ENCODE measurements at places on chromosomes 1 and 21.

DNA sequence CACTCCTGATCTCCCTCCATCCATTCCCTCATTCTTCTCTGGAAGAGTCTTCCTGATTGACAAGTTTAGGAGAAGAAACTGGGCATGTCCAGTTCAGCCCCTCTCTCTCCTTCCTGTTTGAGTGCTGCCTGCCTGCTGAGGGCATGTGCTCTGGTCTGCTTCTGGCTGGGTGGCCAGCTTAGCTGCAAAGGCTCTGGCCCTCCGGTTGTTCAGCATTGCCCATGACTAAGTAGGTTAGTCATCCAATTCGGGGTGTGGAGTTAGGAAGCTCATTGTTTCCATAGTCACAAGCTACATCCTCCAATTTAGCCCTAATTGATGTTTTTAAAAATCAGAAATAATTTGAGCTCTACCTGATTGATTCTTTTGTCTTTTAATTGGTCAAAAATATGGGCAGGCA is 25.6 kb upstream of the PLA2G2E start:
- DNase-seq, result no peak

DNA sequence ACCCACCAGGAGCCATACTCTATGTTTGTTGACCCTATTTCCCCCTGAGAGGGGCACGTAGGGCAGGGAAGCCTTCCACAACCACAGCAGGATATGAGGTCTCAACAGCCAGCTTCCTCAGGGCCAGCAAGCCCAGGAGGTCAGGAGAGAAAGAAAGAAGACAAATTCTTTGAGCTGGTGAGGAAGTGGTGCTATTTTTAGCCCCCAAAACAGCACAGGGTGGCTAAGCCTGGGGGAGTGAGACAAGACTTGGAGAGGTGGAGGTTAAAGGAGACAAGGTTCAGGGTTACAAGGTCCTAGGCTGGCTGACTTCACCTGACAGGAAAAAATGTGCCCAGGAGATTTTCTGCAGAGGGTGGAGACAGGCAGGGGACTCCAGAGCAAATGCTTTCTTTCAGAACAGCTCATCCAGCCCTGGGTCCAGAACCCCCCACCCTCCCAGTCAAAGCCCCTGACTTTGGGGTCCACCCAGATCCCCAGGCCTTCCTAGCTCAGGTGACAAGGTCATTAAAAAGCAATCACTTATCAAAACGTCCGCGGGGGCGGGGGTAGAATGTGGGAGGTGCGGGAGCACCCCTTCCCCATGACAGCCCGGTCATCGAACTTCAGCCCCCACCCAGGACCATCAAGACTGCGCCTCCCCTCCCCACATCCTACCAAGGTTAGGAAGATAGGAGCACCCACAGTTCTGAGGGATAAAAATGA is 1.3 kb downstream of the SV2A start:
- DNase-seq, result no peak

DNA sequence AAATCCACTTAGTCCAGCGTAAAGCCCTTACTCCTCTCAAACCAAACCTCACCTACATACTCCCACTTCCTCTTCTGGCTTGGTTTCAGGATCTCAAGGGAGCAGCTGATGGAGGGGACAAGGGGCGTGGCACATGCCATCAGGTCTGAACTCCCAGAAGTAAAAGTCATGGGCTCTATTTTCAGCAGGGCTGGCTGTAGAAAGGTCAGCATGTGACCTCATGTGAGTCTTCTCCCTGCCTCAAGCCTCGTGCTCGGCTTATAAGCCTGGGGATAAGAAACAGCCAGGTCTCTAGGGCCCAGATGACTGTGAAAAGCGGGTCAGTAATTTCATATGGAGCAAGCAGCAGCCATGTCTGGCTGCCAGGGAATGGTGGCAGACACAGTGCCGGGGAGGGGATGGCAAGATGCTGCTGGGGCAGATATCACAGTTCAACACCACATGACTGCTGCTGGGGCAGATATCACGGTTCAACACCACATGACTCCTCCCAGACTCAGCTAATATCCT is 227.9 kb downstream of the KCNH1 start:
- no peak for DNase-seq

DNA sequence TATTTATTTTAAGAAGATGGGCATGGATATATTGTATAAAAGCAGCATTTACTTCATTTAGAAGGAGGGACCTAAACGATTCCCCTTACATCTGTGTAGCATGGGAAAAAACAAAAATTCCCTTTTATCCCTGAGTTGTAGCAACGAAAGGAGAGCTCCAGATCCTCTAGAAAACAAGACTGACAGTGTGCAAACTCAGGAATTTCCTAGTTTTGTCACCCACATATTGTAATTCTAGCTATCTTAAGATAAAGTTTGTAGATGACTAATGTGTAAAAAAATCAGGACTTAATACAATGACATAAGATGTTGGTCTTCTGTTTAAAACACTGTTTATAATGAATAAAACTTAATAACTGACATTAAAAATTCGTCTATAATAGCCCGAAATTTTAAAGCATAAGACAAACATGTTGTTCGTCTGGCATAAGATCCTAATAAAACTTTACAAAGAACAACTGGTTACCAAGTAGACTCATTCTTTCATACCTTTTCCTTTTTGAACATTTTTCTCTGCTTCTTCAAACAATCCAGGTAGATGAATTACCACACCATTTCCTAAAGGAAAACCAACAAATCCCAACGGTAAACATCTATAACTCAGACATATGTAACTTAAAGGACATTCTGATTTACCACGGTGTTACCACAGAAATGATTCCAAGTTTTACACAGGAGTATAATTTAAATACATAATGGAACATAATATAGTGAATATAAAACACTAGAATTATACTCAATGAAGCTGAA is 15.2 kb downstream of the ADSS2 start:
- no peak for DNase-seq

GRCh38 chr1:22341791-22342605 is 109.7 kb upstream of the ZBTB40 start:
- no peak for DNase-seq

DNA sequence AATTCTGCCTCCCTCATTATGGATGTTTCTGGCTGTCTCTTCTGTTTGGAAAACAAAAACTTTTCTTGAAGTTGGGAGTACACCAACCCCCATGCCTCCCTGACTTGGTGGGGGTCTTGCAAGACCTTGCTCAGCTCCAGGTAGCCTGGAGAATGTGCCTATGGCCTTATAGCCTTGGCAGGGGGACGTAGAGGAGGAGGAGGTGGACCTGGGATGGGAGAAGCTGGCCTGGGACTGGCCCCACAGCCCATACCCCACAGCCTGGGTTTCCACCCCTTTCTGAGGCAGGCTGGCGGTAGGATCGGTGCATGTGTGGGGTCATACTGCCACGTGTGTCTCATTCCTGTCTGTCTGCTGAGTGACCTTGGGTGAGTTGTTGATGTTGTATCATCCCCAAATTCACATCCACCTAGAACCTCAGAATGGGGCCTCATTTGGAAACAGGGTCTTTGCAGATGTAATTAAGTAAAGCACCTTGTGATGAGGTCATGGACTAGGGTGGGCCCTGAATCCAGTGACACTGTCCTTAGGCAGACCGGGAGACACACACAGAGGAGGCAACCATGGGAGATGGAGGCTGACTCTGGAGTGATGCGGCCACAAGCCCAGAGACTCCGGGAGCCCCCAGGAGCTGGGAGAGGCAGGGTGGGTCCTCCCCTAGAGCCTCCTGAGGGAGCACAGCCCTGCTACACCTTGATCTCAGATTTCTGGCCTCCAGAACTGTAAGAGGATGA is 18.5 kb downstream of the OBSCN start:
- DNase-seq, result no peak

DNA sequence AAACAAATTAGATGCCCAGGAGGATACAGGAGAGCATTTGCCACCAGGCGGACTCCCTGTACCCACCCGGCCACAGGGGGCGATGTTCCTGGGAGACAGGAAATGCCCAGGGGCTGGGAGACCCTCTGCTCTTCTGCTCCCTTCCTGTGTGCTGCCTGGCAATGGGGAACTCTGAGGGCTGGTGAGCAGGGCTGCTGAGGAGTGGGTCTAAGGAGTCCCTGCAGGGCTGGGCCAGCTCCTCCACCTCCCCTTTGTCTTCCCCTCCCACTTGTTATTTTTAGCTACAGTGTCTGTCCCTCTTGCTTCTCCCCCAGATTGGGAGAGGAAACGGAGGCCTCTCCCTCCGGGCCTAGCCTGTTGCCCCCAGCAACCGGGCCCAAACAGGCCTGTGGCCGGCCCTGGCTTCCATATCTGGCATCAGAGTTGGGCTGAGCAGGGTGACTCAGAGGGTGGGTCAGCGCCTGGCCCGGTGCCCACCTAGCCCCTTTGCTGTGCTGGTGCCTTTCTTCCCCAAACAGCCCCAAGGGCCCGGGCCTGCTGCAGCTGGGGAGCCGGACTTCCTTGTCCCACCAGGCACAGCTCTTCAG is 11.6 kb downstream of the LMNA start:
- DNase-seq, result no peak

- DNase-seq, result no peak
Measured at GRCh38 chr21:29164323-29164942, 34.0 kb downstream of the MAP3K7CL start.

DNA sequence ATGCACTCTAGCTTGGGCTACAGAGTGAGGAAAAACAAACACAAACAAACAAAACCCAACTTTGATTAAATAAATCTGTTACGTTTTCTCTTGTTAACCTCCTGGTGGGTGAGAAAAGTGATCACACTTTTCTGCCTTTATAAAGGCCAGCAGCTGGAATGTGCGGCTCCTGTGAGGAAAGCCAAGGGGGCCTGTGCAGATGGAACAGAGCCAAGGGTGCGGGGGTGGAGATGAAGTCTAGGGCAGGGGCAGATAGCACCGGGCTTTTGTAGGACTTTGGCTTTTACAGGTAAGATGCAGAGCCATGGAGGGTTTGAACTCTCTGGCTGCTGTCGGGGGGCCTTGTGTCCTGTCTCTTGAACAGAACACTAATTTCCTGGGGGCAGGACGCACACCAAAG is 40.7 kb upstream of the GPR37L1 start:
- no peak for DNase-seq

- DNase-seq, result no peak
Measured at GRCh38 chr1:233794863-233795262, 109.6 kb upstream of the SLC35F3 start.

DNA sequence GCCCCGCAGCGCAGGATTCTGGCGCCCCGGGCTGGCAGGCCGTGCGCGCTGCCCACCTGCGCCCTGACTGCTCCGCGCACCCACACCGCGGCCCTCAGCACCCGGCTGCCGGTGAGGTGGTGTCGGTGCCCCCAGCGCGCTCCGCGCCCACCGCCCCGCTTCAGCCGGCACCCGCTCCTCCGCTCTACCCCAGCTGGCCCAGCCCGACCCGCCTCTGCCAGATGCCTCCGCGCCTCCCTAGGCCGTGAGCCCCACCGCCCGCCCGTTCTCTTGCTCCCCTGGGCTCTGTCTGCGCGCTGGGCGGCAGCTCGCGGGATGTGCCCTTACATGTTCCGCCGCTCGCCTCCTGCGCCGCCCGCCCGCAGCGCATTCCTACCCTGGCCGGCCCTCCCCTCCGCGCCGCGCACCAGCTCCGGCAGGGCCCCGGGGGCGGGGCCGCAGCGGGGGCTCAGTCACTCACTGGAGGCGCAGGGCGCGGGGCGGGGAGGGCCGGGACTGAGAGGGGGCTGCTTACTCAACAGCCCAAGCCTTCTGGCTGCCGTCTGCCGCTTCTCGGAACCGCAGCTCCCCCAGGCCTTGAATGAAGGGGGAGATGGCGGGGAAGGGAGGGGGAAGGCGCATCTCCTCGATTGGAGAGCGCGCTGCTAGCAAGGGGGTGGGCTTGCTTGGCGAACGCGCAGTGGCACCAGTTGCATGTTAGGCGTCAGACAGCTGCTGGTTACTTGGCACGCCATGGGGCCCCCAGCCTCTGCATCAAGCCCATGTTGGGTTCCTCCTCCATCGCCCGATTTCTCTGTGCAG is at the start of gene PHLDA3:
Gene PHLDA3, minus strand, starts transcription at position 345 of the 801 bp plus-strand sequence. CDS start 402 bp downstream, outside the sequence.
- no peak for DNase-seq

DNA sequence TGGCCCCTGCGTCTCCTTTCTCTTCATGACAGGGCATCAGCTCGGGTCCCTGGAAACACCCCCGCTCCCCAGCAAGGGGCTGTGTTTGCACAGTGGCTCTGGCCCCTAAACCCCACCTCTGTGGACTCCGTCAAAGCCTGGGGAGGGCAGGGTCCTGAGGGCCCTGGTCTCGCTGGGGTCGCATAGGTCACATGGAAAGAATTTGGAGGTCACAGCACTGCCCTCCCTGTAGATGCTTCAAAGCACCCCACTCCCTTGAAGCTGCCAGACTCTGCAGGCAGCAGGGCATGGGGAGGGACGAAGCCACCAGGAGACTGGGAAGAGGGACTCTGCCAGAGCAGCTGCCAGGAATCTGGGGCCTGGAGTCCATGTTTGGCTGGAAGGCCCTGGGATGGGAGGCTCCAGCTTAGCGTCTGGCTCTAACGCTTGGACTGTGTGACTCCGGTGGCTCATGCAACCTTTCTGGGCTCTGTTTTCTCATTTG is 36.6 kb upstream of the ECE1 start:
- DNase-seq, result no peak

DNA sequence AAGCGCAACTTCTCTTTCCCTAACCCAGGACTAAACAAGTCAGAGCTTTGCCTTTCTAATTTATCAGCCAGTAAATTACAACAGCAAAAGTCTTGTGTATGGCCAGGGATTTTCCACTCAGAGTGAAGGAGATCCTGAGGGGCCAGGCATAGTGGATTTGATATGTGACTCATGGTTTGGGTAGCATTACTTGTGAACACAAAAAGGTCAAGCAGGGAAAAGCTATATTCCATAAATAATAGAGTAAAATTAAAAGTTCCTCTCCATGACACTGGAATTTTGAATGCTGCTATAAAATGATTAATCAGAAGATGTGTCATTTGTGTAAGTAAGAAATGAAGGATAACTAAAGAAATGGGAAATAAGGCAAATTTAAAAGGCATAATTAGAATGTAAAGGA is 284.8 kb downstream of the HLX start:
- DNase-seq, result no peak

DNA sequence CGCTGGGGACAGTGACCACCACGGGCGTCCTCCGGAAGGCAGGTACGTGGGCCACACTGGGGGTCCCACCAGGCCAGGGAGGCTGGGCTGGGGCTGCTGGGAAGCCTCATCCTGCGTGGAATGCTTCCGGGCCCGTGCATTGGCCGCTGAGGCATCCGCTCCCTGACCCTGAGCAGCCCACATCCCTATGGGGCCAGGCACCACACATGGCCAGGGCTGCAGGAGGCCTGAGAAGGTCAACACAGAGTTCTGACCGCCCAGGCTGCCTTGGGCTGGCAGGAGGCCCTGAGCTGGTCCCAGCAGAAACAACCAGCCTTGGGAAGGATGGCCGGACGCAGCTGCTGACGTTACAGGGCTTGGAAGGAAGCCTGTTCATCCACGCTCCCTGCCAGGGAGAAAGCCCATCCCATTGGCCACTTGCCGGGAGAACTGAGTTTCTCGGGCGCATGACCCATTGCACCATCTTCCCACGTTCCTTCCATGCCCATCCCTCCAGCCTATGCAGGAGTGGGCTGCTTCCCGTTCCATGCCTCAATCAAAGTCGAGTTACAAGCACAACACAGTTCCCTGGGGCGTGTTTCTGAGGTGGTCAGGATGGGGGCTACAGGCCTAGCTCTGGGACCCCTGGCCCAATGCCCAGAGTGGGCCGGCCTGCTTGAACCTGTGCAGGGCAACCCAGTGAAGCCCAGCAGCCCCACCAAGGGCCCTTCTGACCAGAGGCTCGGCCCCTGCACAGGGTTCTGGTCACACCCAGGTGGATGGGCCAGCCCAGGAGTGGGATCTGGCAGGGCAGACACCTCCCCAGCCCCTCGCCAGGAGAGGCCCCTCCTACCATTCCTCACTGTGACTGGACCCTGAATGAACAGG is 31.7 kb downstream of the TRIM11 start:
- no peak for DNase-seq
